RWPE1 (cell line): ENCODE measurements at places on chromosomes 16 and 17.

GRCh38 chr17:16947470-16947869, 24.4 kb downstream of the TNFRSF13B start:
- no peak for DNase-seq

- no peak for DNase-seq
These were observed 3.4 kb upstream of the MEFV start for GRCh38 chr16:3259836-3260235.

GRCh38 chr17:6523809-6524355, 32.5 kb downstream of the PITPNM3 start:
- no peak for DNase-seq

GRCh38 chr17:76681222-76682137, 29.3 kb downstream of the MXRA7 start:
- DNase-seq = peak; percentile 51

- DNase-seq = no peak
These were observed 2172.0 kb downstream of the TP53TG3F start for GRCh38 chr16:35631261-35631945.

DNA sequence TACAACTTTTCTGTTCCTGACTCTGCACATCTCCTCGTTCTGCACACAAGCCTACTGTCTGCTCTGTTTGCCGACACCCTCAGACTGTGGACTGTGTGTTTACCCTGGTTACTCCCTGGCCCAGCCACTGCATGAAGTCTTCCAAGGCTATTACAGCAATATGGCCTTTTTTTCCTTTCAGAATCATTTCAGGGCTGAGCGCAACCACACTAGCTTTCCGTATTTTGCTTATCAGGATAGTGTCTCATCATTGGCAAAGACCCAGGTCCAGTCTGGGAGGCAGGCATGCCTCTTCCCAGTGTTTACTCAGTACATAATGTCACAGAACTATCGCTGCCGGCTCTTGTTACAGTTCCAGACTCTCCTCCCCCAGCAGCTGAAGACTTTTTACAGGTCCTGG, 10.1 kb downstream of the DNAH9 start:
- DNase-seq = no peak

DNA sequence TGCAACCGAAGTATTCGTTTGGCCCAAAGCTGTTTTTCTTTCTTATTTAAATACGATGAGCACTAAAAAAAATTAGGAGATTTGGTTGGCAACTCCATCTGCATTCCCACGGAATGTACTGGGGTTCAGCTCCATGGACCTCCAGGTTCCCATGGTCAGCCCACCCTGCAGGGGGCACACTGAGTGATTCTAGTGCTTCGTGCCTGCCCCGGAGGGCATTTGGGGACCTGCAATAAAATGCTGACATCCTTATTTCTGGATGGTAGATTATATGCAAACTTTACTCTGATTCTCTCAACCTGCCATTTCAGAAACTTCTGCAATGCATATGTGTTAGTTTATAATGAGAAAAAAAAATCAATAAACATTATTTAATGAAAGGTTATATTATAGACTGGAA, 339.4 kb downstream of the XYLT1 start:
- no peak for DNase-seq

DNA sequence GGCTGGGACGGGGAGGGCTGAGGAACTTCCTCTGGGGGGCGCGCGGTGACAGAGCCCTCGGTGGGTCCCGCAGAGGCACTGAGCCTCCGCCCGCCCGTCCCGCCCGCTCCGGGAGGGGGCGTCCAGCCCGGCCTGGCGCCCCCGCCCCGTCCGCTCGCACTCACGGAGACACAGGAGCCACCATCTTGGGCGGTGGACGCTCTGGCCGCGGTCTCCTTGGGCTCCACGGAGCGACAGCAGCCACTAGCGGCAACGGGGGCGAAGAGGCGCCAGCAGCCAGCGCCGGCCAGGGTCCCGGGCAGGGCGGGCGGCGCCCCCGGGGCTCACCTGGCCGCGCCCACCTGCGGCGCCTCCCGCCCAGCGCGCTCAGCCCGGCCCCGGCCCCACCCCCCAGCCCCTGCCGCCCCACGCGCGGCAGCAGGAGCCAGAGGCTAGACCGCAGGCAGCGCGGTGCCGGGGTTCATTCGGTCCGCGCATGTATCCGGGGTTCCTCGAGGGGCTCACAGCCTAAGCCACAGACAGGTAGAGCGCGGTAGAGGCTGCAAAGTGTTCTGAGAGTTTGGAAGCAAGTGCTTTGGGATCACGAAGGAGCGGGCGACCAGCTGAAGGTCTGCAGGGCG, at the start of gene C17orf113:
Gene C17orf113, minus strand, starts transcription at position 209 of the 620 bp plus-strand sequence. CDS start 7,225 bp downstream, outside the sequence.
- DNase-seq = peak; percentile 55

- no peak for DNase-seq
These were observed 137.6 kb downstream of the ITFG1 start for GRCh38 chr16:47323241-47323640.

- DNase-seq = no peak
These were observed 532.3 kb downstream of the CDH13 start for GRCh38 chr16:83159049-83159448.

DNA sequence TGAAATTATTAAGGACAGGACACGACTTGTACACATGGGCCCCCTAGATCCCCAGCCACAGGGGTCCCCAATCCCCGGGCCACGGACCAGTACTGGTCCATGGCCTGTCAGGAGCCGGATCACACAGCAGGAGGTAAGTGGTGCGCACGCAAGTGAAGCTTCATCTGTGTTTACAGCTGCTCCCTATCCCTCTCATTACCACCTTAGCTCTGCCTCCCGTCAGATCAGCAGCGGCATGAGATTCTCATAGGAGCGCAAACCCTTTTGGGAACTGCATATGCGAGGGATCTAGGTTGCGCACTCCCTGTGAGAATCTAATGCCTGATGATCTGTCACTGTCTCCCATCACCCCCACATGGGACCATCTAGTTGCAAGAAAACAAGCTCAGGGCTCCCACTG, 137.8 kb upstream of the ZFHX3 start:
- no peak for DNase-seq

- peak; percentile 3 for DNase-seq
These were observed 474.3 kb upstream of the TOM1L1 start for GRCh38 chr17:54426296-54426886.

DNA sequence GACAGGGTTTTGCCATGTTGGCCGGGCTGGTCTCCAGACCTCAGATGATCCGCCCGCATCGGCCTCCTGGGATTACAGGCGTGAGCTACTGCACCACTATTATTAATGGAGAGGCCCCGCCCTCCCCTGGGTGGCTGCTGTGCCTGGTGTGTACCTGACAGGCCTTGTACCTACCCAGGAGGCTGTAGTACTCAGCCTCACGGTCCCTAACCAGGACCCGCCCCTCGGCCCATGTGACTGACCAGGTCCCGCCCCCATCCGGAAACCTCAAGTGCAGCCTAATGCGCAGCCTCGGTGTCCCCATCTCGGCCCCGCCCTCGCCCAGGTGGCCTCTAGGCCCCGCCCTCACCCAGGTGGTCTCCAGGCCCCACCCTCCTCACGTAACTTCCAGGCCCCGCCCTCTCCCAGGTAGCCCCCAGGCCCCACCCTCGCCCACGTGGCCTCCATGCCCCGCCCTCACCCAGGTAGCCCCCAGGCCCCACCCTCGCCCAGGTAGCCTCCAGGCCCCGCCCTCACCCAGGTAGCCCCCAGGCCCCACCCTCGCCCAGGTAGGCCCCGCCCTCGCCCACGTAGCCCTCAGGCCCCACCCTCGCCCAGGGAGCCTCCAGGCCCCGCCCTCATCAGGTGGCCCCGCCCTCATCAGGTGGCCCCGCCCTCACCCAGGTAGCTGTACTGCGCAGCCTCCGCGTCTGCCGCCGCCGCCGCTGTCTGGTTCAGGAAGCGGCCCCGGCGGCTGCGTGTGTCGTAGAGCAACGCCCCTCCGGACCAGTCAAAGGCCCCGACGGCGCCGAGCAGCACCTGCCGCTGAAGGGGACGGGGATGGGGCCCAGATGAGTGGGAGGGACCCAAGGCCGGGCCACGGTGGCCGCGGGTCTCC, 31.0 kb downstream of the HASPIN start:
- DNase-seq = peak; percentile 95

GRCh38 chr17:33970279-33970678, 284.8 kb upstream of the CCL2 start:
- DNase-seq = no peak

DNA sequence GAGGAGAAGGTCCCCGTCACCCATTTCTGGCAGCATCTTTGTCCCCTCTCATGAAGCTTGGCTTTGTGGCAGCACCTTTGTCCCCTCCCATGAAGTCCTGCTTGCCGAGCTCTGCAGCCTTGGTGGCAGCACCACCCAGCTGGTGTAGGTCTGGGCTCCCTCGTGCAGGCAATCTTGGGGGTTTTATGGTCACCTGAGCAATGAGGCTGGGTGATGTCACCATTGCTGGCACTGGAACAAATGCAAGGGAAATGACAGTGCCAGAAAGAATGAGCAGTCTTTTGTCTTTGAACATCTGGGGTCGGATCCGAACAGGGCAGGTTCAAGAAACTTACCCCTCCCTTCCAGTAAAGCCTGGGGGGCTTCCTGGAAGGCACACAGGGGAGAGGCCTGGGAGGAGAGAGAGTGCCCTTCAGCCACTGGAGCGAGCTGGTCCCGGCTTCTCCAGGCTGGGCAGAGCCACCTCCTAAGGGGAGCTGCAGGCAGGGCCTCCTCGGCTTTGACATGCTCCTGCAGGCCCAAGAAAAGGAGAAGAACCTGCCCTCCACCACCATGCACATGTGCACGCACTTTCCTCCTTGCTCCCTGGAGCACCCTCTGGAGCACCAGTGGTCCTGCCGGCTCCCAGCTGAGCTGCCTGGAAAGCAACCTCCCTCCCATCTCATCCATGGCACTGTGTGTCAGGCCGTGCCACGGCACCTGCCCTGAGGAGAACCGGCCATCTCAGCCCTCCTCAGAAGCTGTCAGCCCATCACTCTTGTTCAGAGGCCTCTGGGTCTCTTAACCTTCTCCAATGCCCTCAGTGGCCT, 16.0 kb downstream of the BTBD17 start:
- peak; percentile 26 for DNase-seq

- no peak for DNase-seq
These were observed 233.8 kb upstream of the GSE1 start for GRCh38 chr16:85379041-85380001.

DNA sequence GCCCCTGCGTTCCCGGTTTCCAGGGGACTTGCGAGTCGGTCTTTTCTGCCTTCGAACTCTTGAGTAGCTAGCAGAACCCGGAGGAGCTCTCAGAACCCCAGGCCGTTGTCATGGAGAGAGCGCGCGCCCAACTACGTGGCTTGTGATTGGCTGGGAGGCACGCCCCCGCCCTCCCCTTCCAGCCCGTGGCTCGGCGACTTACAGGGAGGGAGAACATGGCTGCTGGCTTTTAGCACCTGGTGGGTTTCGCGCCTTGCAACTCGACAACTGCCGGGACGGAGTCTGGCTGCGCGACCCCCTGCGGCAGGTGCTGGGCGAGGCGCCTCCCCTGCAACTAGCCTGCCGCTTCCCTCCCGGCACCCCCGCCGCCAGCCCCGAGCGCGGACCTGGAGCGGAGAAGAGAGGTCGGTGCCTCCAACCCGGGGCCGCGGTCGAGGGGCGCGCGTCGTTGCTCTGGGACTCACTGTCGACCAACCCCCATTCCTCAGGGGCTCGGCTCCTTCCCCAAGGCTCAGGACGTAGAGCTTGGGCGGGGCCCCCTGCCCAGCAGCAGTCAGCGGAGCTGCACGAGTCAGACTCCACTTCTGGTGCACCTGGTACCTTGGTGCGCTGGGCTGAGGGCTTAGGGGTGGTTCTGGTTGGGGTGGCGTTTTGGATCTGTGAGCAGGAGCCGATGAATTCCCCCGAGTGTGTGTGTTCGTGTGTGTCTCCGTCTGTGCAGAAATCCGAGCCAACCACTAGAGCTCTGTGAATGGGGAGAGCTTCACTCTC, 9.0 kb upstream of the ZFP90 start:
- DNase-seq = peak; percentile 99

GRCh38 chr16:22417019-22417418, 42.6 kb upstream of the CDR2 start:
- DNase-seq = no peak

DNA sequence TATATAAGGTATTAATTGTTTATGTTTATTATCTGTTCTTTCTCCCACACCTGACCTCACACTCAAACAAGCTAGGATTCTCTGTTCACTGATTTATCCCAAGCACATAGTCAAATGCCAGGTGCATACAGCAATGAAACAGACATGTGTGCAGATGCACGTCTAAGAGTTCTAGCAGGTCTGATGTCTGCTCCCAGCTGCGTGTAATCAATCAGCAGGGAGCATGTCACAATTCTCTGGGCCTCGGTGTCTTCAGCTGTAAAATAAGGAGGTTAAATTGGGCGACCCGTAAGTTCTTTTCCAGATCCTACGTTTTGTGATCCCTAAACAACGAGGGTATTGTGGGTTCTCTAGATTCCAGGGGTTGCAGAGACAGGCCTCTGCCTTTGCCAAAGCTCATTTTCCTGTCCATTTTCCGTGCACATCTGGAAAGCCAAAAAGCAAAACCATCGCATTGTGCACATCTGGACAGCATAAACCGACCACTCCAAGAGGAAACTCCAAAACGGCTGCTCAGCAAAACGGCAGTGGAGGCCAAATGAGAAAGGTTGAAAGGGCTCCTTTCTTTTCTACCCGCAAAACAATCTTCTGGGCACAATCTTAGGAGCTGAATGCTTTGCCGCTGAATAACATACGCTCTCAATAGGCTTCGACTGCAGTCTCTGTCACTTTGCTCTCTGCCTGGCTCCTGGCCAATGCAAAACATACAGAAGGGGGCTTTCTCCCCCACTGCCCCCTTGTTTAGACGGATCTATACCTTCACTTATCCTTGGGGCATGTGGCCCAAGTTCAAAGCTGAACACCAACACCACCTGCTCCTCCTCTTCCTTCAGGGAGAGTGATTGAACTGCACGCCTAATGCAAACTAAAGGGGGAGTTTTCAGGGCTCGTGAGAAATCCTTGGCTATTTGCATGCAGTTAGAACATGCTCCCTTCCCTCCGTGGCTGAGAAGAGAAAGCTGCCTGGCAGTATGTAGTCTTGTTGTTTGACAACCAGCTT, 426.3 kb downstream of the SLC39A11 start:
- DNase-seq = no peak

- DNase-seq = peak; percentile 55
These were observed 441 bp downstream of the CMTM4 start for GRCh38 chr16:66695935-66696668.

- no peak for DNase-seq
These were observed 35.3 kb upstream of the RAI1 start for GRCh38 chr17:17645961-17646360.

DNA sequence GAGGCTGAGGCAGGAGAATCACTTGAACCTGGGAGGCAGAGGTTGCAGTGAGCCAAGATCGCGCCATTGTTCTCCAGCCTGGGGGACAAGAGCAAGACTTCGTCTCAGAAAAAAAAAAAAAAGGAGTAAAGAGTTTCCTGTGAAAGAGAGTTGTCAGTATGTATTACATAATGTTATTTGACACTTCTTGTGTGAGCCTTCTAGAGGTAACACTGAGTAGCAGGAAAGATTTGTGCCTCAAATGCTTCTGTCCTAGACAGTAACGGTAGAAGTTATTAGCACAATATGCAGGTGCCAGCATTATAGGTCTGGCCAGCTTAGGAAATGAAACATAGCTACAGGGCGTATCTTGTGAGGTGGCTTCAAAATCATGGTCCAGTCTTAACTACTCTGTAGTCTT, 6.2 kb downstream of the RPS6KB1 start:
- peak; percentile 34 for DNase-seq

DNA sequence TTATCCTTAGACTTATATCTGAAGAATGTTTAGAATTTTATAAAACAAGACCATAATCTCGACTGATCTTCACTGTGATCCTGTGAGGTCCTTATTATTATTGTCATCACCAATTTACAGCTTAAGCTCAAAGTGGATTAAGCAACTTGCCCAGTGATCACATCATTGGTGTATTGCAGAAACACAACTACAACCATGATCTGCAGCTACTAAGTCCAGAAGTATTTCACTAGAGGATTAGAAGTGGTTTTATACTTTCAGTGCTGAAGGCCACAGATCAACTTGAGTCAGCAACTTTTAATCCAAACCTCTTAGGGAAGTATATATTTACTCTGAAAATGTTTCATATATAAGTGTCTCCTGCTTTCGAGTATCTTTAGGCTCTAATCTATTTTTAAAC, 624.3 kb upstream of the SOX9 start:
- DNase-seq = no peak
